Esophagus mucosa (tissue), 1 donor: ENCODE measurements at places on chromosomes 11 and 22. TPM values are rescaled to one million over a fixed set of nuclear protein-coding genes. Genes with fewer than 3 reads are reported as not detected.

GRCh38 chr11:2131371-2132236 lies 7.6 kb downstream of the IGF2 start:
- no peak for ATAC-seq

- no peak for ATAC-seq
Observed at GRCh38 chr11:26675233-26675928, 46.5 kb downstream of the SLC5A12 start.

- ATAC-seq: no peak
Observed at GRCh38 chr22:31086703-31087330, 5.7 kb downstream of the SMTN start.

- no peak for ATAC-seq
Observed at GRCh38 chr11:73194034-73194507, 24.0 kb upstream of the P2RY2 start.

IFITM10 gene
- 0.96 TPM for total RNA-seq

KDM4E gene
- total RNA-seq: not detected

DRAP1 gene
- 76.2 TPM for total RNA-seq
